ENCODE measurements at places on chromosomes 3 and 15.

GRCh38 chr3:45021524-45022297, 4.4 kb upstream of the CLEC3B start:
- DNase-seq: no peak

DNA sequence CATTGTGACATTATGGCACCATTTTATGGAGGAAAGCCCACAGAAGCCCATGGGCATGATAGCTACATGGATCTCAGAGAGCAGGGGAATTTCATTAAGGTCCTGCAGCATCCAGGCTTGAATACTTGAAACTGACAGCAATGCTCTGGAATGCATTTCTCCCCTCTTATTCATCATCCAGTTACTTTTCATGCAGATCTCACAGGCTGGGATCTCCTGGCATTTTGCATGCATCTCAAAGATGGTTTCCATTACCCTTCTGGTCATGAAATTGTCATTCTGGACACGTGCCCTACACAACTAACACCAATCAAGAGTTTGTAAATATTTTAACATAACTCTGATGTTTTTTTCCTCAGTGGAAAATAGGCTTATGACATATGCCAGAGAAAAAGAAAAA, 32.4 kb downstream of the VGLL3 start:
- no peak for DNase-seq

- no peak for DNase-seq
Observed at GRCh38 chr3:105828703-105829102, 40.1 kb downstream of the CBLB start.

GRCh38 chr3:72238010-72238691, 453.2 kb upstream of the PROK2 start:
- DNase-seq: no peak

Measured in NCI-H1092 treated with DMSO at 0.1 percent for 48 hours (cell line).